ENCODE measurements at places on chromosomes 3 and 15.

- no peak for DNase-seq
These were observed 84.2 kb upstream of the SLC4A7 start for GRCh38 chr3:27568393-27568792.

GRCh38 chr3:133487204-133487603 is 86.3 kb upstream of the CDV3 start:
- no peak for DNase-seq

- no peak for DNase-seq
These were observed 769 bp downstream of the C2CD4A start for GRCh38 chr15:62067448-62068044.

- peak; percentile 90 for DNase-seq
These were observed 31.9 kb upstream of the UACA start for GRCh38 chr15:70795311-70795665.

- no peak for DNase-seq
These were observed 17.6 kb downstream of the CCR5AS start for GRCh38 chr3:46389306-46389705.

DNA sequence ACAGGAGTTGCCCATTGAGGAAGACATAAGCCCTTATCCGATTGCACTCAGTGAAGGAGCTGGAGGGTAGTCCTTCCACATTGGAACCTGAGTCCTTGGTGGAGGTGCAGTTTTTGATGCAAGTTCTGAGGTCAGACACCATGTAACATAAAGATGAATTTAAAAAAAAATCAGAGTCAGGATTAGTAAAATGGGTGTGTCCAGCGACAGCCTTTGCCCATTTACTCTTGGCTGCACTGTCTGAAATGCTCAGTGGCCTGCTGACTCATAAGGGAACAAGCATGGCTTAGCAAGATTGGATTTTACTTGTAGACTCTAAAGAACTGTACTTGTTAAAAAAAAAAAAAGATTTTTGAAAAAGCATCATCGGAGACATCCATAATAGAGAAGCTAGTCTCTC is 241.1 kb upstream of the TOPAZ1 start:
- no peak for DNase-seq

Data from fibroblast of skin of left biceps (primary cell).